ENCODE measurements at places on chromosomes 4 and X.

- DNase-seq: no peak
Observed at GRCh38 chrX:107845625-107846024, 20.0 kb downstream of the MID2 start.

DNA sequence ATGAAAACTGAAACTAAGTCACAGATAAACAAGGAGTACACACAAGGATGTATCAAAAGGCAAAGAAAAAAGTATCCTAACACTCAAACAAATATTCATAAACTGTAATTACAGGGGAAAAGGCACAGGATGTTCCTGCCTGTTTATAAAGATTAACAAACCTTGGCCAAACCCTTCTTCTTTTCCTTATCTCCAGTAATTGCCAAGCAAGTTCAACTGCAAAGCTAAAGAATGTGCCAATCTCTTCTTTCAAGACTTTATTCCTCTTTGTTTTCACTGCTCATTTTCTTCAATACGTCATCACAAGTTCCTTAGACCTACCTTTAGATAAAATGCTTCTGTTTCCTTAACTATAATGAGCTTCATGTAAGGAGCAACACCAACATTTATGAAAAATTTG lies 171.2 kb downstream of the AMELX start:
- DNase-seq: no peak

GRCh38 chrX:105564501-105564900 lies 257.8 kb upstream of the NRK start:
- no peak for DNase-seq

DNA sequence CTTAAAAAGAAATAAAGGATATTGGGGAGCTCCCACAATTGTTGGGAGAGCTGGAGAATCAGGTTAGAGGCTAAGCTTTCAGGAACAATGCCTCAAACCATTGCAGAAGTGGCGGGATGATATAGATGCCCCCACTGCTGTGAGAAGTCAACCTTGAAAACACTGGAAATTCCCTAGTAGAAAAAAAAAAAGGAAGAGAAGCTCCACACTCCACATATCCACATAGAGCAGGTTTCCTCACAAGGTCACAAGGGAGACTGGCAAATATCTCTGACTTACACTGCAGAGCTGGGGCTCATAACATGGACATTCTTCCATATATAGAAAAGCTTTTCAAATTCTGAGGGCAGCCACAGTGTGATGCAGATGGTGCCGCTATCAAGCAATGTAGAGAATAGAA lies 22.7 kb upstream of the OGT start:
- DNase-seq: no peak

- DNase-seq: no peak
Observed at GRCh38 chrX:101676571-101676970, 16.9 kb upstream of the ARMCX2 start.

DNA sequence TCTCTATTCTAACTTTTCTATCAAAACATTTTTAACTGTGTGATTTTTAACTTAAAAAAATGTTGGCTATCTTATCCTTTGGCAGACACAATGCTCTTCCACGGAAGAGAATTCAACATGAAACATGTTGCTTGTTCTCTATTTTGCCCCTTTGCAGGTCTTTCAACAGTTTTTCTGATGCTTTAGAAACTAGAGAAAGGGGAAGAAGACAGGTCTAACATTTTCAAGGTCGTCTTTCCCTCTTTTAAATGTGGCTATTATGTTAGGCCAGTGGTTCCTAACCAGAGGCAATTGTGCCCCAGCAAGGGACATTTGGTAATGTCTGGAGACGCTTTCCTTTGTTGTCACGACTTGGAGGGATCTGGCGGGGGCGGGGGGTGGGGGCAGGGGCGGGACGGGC lies 95.0 kb downstream of the SH3KBP1 start:
- DNase-seq: no peak

Measured in stimulated activated CD4-positive, alpha-beta T cell treated with anti-CD3 and anti-CD28 coated beads, TNF-alpha, amount 100 ng/mL, for 24 hours (primary cell).